ENCODE measurements at places on chromosomes 7 and 10. TPM values are rescaled to one million over a fixed set of nuclear protein-coding genes. Genes with fewer than 3 reads are reported as not detected.

DNA sequence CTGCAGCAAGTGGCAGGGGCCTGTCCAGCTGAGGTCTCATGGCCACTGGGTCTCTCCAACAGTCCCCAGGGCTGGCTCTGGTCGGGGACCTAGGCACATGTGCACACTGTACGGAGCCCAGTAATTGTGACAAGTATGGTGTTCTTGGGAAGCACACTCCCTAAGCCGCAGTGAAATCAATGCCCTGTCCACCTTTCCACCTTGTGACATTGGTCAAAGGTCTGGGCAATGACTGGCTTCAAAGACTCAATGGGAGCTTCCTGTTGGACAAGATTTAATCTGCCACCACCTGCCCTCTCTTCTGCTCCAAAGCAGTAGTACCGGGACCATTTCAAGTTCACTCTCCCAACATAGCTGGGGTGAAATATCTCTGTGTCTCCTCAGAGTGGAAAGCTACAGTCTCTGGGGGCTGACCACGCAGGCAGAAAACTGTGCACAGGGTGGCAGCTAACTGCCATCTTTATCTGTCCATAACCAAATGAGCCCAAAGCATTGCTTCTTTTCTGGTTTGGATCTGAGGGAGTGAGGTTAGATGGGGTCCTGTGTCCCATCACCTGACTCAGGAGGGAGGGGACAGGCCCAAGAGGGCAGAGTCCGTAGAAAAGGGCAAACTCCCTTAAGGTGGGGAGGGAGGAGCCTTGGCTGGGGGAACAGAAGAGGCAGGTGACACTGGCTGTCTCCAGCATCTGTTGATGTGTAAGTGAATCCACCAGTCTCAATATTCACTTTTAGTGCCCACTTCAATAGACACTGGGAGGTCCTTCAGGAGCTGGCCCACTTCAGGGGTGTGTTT, 307.7 kb downstream of the TNS3 start:
- no peak for DNase-seq

DNA sequence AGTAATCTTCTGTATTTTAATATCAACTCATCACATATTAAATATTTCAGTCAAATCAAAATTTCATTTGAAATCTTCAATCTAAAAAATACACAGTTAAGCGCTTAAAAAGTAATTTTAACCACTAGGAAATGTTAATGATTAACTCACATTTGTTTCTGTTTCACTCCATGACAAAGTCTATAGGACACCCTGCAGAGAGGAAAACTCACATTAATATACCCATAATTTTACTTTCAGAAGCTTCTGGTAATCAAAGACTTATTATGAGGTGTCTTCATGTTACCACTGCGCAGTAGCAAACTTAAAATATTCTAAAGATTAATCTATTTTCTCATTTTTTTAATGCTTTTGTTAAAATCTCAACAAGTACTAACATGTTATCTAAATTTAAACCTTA, 41.0 kb upstream of the ZNF518A start:
- no peak for DNase-seq

DNA sequence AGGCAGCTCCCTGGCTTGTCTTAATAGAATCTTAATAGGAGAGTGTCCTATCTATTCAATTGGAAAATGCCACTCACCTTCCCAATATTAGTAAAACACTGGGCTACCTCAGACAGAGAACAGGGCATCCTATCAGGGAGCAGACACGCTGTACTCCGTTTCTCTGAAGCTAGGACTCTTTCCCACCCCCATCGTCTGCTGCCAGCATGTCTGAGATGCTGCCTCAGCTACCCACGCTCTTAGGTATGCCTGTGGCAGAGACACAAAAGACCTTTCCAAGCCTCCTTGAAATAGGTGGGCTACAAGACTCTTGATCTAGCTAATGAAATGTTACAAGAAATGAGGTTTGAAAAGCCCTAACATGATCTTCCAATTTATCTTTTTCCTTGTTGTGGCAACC, 2.5 kb upstream of the LRIT2 start:
- no peak for DNase-seq

DNA sequence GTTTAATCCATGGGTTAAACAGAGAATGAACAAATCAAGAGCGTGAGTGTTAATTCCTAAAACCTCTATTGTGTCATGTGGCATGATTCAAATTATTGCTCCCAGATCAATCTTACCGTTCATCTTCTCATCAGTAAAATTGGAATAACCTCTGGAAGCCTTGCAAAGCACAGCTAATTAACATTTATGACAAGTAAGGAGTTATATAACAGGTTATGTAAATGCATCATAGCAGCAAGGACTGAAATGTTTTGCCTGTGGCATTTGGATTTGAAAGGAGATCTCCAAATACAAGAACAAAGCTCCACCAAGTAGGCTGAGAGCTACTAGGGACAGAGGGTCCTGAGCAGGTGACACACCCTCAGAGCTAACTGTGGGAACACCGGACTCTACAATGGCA, 502.9 kb upstream of the CELF2 start:
- DNase-seq: no peak

DNA sequence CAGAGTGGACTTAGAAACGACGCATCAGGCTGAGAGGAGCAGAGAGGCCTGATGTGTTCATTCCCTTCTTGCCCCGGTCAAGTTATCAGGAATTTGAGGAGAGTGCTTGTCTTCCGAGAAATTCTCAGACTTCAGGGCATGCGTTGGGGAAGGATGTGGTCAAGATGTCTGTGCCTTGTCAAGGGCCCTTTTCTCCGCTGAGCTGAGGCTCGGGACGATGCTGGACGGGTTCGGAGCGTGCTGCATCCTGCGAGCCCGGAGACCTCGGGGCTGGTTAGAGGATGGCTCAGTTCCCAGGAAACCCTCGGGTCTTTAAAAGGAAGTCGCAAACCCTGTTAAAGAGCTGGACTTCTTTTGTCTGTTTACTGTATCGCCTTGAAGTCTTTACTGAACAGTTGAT, 325.4 kb downstream of the ADARB2 start:
- DNase-seq: no peak

GRCh38 chr7:50358041-50358705, 53.7 kb downstream of the IKZF1 start:
- no peak for DNase-seq

GRCh38 chr7:134431815-134432214, 27.1 kb downstream of the AKR1B1 start:
- DNase-seq: no peak

- no peak for DNase-seq
Measured at GRCh38 chr7:73582664-73583202, 4.4 kb upstream of the TBL2 start.

GRCh38 chr10:27072436-27073114, 27.7 kb downstream of the ANKRD26 start:
- DNase-seq: no peak

DNA sequence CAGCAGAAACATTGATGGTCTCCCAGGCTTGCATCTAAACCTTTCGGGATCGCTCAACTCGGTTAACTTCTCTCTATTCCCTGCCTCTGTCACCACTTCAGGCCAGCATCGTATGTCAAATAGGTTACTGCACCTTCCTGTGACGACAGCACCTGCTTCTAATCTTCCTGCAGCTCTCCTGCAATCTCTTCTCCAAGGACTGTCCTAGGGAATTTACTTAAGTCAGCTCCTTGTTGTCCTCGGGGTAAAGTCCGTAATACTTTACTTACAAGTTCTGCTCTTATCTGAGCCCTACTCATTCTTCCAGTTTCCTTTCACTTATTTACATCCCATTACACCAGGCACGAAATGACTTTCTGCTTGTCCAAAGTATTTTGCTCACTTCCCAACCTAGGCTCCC, 372.7 kb upstream of the AKR1E2 start:
- DNase-seq: no peak

DNA sequence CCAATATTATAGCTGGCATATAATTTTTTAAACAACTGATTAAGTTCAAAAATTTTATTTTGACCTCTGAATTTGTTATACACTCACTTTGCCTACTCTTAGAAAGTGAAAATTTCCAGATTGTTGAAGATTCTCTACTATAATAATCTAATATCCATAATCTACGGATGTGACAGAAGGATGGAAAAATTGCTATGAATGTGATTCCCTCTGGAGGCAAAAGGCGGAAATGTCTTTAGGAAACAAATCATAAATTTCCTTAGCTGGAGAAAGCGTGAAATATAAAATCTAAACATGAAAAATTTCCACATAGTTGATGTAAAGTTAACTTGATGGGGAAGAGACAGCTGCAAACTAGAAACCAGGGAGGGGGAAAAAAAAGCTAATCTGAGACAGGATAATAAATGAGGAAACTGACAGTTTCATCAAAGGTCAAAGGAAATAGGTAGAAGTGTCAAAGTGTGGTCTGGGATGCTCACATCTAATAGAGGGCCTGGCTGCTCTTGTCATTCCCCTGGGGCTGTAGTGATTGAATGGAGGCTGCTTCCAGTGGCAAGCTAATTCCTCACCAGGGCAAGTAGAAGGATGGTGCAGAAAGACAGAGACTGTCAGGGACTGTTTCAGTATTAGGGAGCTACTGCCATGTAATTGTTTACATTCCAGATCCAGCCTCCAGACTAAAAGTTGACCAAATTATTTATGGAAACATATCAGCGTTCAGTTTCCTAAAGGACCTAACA, 264.5 kb downstream of the SDHAF3 start:
- DNase-seq: no peak

GRCh38 chr7:132437730-132438129, 138.5 kb downstream of the PLXNA4 start:
- no peak for DNase-seq

DNA sequence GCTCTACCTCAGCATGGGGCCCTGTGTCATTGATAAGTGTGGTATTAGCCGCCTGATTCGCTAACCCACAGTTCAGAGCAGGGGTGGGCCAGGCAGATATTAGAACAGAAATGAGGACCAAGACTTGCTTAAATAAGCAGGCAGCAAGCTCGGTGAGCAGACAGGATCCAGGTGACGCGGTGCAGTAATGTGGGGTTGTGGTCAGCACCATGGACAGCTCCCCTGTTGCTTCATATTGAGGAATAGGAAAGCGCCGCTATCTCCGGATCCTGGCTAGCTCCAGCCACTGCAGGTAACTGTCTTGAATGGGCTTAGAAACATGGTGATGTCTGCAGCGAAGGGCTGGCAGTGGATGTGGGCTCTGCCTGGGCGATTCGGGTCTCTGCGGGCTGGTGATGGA, 51.3 kb upstream of the GPR26 start:
- DNase-seq: no peak

Gene SRGN
- 45.7 TPM for total RNA-seq

Gene ITPRID1
- total RNA-seq: not detected

Gene GPR85
- 0.27 TPM for total RNA-seq

Gene OR6B1
- not detected for total RNA-seq

Gene CYP3A4
- not detected for total RNA-seq

Gene SAMD9L
- total RNA-seq: 5.3 TPM

Gene ABCA13
- not detected for total RNA-seq

Gene CARD11
- 0.33 TPM for total RNA-seq

Gene SH2D4B
- total RNA-seq: not detected

Gene OR9A2
- total RNA-seq: not detected

Gene GIMAP4
- total RNA-seq: 21.4 TPM

Gene PGAM1
- 188 TPM for total RNA-seq

Gene ATP6V0A4
- total RNA-seq: not detected

Gene ECHDC3
- 13.8 TPM for total RNA-seq

Gene FEZF1
- total RNA-seq: not detected

Gene SPDYE8
- not detected for total RNA-seq

Gene MMRN2
- 23.3 TPM for total RNA-seq

Data from sigmoid colon (tissue), 7 donors.